ENCODE measurements at places on chromosomes 12 and 14.
A peak's percentile ranks its signal among the peaks of the same experiment; 100 is the strongest.

DNA sequence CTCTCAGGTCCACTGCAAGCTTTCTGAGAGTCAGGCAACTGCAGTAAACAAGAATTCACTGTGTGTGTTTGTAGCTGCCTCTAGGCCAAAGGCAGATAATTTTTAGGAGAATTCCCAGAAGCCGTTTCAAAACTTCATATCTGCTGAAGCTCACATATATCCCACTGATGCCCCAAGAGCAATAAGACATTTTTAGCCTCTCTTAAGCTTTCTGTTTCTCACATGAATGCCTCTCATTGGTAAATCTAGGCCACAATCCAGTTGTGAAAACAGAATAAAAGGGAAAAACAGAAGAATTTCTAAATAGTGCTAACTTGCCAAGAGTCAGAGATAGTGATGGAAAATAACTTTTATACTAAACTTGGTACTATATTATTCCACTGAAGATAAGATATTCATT is 48.5 kb upstream of the LIN7A start:
- DNase-seq, result no peak

- no peak for DNase-seq
Measured at GRCh38 chr14:69696204-69696527, 70.8 kb upstream of the SRSF5 start.

GRCh38 chr14:21070610-21071224 is 613 bp downstream of the ARHGEF40 start:
- DNase-seq, result peak; percentile 50

DNA sequence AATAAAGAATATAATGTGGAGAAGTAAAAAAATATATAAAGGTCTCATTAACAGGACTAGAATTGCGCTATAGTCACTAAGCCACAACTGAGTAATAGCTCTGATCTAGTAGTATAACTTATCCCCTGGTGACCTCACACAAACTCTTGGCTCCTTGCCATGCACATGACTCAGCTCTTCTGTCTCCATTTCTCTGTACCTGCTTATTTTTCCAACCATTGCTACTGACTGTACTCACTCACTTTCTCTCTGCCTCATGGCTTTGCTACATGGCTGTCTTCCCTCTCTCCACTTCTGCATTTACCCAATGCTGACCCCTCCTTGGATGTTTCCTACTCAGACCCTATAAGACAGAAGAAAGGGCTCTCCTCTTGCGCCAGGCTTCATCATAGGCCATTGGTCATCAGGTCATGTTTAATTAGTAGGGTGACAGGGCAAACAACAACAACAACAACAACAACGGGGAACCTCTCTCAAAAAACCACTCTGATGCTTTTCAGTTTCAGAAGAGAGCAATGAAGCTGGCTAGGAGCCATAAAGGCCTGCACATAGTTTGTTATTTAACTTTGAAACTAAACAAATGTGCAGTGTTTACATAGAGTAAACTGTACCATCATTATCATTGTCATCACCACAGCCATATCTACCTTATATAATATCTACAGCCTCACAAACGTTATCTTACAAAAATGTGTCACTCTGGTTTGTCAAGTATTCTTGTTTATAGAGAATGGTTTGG is 25.6 kb upstream of the KRAS start:
- peak; percentile 84 for DNase-seq

- peak; percentile 9 for DNase-seq
Measured at GRCh38 chr12:44774815-44775411, 101.2 kb downstream of the NELL2 start.
